Ovary (tissue), 10 donors: ENCODE measurements at places on chromosomes 2 and 18. TPM values are rescaled to one million over a fixed set of nuclear protein-coding genes. Genes with fewer than 3 reads are reported as not detected.

DNA sequence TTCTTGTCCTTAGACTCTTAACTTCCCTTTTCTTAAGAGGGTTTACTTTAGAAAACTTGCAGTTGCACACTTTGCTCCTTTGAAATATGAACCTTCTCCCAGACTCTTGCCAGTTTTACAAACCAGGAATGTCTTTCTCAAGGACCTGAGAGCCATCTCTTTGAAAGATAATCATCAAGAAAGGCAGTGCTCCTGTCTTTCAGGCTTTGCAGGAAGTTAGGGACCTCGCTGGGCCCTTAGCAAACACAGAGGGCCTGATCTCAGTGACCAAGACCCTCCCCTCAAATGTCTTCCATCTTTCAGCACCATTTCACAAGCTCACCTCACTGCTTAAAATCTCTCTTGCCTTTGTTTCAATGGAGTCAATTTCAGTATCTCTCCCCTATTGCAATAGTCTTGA is 32.0 kb upstream of the NYAP2 start:
- no peak for DNase-seq

DNA sequence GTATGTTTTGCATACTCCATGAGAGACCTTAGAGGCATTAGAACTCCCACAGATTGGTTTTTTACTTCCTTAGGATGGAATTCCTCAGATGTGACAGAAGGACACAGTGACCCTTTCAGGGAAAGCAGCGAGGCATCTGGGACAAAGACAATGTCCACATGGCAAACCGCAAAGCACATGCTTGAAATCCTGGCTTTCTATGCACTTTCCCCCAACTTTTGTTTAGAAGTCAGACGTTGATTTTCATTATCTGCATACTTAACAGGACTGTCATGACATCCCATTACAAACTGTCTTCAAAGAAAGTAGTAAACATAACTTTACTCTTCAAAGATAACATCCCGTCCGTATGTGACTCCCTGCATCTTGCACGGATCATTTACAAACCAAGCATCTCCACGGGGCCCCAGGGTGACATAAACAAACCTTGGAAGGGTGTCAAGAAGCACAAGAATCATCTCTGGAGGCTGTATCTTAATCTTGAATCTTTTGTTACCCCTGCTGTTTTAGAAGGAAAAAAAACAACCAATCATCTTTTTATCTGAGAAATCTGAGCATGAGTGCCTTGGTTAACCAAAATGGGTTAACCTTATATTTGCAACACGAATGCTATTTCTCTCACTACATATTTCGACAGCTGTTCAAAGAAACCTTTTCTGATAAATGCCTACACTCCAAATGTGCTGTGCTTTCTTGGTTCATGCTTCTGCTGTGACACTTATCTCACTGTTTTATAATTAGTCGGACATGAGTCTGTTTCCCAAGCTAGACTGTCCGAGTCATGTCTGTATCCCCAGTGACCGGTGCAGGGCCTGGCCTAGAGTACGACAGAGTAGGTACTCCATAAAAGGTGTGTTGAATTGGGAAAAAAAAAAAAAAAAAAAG is 90.8 kb downstream of the CCBE1 start:
- no peak for DNase-seq

Gene SERPINB10
- not detected for total RNA-seq

DNA sequence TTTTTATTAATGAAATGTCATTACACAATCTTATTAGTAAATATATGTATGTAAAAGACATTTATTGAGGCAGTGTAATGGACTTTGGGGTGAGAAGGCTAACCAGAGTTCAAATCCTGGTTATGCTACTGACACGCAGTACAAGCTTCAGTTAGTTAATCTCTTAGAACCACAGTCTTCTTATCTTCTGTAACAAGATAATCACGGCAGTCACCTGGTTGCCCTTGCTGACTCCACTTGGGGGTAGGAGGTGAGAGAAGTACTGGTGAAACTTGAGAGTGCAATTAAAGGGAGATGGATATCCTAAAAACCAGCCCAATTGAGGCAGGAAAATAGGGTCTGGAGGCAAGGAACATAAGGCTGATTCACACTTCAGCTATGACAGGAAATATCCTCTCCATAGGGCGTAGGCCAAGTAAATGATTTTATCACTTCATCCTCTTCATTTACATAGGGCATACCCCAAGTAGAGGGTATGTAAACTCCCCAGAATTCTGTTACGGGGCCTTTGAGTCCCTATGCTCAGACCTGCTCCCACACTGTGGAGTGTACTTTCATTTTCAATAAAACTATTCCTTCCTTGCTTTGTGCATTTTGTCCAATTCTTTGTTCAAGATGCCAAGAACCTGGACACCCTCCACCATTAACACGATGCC is 21.3 kb downstream of the SKA1 start:
- no peak for DNase-seq

DNA sequence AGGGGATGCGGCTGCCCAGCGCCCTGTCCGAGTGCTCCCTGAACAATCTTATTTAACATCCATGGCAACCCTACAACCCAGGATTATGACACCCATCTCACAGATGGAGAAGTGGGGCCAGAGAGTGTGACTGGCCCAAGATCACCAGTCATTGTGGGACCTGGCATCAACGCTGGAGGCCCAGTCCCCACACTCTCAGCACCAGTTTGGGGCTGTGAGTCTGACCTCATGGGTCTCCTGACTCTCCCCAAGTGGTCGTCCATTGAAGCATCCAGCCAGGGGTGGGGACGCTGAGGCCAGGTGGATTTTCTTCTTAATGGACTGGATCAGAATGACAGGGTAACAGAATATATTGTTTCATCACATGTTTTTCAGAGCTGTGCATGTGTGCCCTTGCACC is 24.5 kb downstream of the MAL start:
- DNase-seq = no peak
